ENCODE measurements at places on chromosomes 2 and 18.

DNA sequence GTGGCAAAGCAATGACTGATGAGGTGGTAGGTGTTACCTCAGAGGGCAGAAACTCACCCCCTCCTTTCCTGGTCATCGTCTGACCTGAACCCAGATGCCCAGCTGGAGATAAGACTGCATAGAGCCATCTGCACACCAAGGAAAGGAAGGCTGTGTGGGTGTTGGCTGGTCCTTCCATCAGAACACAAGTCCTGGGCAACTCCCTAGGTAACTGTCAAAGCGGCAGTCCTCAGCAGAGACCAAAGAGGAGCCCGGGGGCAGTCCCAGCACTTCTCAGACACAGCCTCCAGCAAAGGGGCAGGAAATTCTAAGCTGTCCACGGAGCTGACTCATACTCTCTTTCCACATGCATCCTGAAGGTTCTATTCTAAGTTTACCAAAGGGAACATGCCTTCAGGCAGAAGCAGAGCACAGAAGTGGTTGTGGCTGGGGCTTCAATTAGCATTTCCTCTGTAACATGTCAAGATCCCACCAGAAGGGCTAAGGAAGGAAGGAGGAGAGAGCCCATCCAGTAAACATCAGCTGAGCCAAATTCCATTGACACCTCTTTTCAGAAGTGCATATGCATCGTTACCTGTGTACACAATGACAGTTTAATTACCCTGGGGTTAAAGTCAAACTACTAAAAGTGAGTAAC is 54.7 kb downstream of the SPRED2 start:
- DNase-seq, result no peak

- no peak for DNase-seq
These were observed 80.5 kb downstream of the NRXN1 start for GRCh38 chr2:50951437-50951836.

GRCh38 chr18:74856434-74856833 is 258.8 kb downstream of the ZNF407 start:
- DNase-seq, result no peak

- DNase-seq, result no peak
These were observed 88.1 kb downstream of the VSNL1 start for GRCh38 chr2:17628349-17629261.

GRCh38 chr2:42099438-42100173 is 51.8 kb downstream of the PKDCC start:
- no peak for DNase-seq

DNA sequence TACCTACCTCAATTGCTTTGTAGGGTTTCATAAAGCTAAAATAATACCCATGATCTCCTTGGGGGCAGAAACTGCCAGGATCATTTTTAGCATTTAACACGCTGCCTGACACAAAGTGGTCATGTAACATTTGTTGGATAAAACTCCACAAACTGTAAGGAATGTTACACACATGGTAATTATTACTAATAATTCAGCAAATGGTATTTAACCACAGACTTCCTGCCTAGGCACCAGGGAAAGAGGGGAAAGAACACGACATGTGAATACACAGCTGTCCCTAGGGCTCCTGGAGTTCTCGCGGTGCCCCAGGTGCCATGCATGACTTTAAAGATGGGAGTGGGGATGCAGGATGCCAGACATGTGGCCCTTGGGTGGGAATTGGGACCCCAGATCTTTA is 43.5 kb downstream of the ASAP2 start:
- DNase-seq, result no peak

- no peak for DNase-seq
These were observed 36.3 kb downstream of the SMAD2 start for GRCh38 chr18:47893939-47894699.

- DNase-seq, result no peak
These were observed 221.3 kb downstream of the BCL2 start for GRCh38 chr18:63098018-63098981.

GRCh38 chr18:53757328-53757727 is 467.1 kb downstream of the MBD2 start:
- DNase-seq, result peak; percentile 9

DNA sequence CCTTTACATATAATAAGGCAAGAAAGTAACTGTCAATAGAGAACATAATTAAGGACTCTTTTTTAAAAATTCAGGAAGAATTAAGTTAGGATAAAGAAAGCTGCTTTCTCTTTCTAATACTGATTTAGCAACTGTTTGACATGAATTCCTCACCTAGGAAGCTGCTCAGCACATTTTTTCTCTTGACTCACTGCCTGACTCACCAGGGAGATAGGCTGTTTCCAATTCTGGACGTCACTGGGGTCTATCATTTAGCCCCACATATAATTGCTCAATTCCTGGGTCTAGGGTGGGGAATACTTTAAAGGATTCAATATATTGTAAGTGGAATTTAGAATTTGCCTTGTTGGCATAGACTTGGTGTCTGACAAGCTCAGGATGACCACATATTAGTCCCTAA is 50.8 kb upstream of the UGP2 start:
- peak; percentile 20 for DNase-seq

- DNase-seq, result no peak
These were observed 682.0 kb downstream of the IRS1 start for GRCh38 chr2:226117510-226118065.

DNA sequence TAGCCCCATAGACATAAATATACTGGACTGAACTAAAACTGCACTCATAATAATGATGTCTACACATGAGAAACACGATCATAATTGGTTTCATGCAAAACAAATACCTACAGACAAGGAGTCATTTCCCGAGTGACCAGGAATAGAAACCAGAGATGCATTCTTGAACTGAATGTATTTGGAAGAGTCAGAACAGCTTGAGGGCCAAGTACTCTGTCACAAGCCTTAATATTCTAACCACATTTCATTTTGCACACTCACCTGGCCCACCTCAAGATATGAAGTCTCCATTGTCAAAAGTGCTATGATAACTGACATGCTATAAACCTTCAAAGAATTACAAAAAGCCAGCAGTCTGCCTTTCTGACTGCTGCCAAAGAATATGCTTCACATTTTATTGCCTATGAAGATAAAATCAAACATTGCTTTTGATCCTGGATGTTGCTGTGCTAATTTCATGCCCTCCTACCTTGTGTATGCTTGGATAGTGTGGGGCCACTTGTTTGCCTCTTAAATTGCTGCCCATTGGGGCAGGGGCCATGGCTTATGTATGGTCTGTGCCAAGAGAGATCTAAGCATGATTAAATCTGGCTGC is 18.9 kb upstream of the ASAP2 start:
- DNase-seq, result no peak

- DNase-seq, result no peak
These were observed 47.9 kb downstream of the SLC14A1 start for GRCh38 chr18:45771587-45772480.

GRCh38 chr18:58049000-58049688 is 5.1 kb downstream of the NEDD4L start:
- no peak for DNase-seq

DNA sequence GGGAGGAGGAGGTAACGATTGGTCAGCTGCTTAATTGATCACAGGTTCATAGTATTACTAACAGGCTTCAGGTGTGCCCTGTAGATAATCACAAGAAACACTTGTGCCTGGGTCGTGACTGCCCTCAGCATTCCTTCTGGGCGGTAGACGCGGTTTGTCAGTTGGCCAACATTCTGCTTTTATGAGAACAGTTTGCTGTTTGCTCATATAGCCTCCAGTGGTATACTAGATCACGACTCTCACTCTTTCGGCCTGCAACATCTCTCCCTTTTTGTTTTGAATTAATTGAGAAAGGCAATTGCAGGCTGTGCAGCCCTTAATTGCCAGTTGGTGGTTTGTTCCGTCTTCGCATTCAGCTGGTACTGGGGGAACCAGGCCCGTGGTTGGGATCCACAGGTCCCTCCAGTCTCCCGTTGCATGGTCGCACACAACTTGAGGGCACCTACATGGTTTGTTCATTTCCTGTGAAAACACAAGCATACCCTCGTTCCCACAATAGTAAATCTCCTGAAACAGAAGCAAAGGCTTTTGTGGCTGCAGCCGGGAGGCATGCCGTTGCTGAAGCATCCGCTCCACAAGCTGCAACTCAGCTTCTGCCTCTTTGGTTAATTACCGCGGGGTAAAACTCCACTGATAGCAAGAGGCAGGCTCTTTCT is 30.3 kb upstream of the GPR17 start:
- no peak for DNase-seq

DNA sequence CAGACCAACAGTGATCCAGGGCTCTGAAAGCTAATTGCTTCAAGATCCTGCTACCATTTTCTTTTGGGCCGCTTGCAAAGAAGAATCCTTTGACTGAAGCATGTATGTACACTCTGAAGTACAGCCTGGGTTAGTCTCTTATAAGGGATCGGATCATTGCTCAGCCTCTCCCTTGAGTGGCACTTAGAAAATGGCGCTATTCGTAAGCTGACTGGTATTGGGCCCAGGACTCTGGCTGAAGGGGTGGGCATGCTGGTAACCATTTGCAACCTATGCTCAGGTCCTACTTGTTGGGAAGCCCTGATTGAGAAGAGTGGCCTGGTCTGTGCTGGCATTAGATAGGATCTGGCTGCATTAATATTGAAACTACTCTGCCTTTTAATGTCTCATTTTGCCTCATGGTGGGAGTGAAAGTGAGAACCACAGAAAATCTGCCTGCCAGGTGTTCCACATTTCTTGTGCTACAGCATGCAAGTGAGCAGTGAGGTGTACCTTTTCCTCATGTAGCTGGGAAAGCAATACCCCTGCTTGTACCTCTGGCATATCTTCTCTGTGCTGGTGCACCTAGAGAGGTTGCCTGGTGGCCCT is 661 bp upstream of the MGAT5 start:
- no peak for DNase-seq

DNA sequence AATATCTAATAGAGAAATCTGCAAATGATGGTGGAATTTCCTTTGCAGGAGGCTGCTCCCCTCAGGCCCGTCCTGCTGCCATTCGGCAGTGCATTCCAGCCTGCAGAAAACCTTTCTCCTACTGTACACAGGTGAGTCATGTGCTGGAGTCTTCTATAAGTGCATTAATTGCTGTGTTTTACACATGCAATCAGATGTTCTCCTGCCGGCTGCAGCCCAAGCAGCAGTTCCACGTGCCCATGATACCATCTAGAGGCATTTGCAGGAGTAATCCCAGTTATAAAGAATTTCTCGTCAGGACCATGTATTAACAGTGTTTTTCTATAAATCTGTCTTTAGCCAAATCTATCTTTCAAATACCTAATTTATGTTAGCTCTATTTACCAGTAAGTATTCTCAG is 304.7 kb upstream of the HNMT start:
- no peak for DNase-seq

GRCh38 chr2:70132244-70133126 is 45.2 kb downstream of the PCBP1 start:
- no peak for DNase-seq

DNA sequence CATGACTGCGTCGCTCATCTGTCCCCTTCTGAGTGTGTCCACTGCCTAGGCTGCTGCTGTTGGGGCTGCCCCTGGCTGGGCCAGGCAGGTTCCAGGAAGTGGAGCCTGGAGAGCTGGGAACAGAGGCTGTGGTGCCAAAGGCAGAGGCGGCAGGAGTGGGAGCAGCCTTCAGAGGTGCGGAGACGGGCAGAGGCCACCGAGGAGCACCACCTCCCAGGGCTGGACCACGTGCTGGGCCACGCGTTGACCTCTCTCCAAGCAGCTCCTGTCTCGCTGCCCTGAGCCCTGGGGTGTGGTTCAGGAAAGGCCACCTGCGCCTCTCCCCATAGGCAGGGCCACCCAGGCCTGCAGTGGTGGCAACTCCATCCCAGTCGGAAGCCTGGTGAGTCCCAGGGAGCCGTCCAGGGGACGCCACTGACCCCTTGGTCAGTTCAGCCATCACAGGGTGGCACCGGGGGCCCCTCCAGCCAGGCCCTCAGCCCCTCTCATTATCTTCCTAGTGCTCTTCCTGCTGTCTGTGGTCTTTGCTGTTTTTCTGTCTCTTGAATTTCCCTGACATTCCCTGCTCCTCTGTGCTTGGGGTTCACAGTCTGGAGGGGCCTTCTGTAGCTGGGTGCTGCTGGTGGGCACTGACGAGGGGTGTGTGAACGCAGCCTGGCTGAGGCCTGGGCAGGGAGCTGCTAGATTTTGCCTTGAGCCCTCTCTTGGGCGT is 122.8 kb upstream of the HS6ST1 start:
- DNase-seq, result no peak

GRCh38 chr2:239561446-239562001 is 160.7 kb upstream of the HDAC4 start:
- no peak for DNase-seq

DNA sequence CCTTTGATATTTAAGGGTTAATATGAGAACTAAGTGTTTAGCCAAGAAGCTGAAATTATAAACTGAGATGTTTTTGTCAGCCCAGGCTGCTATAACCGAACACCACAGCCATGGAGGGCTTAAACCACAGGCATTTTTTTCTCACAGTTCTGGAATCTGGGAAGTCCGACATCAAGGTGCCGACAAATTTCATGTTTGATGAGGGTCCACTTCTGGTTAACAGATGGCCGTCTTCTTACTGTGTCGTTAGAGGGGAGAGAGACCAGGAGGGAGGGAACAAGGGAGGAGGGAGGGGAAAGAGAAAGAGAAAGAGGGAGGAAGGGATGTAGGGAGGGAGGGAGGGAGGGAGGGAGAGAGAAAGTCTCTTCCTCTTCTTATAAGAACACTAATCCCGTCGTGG is 6.5 kb upstream of the CNDP2 start:
- DNase-seq, result no peak

- DNase-seq, result no peak
These were observed 145.1 kb upstream of the PID1 start for GRCh38 chr2:229416116-229416694.

- DNase-seq, result no peak
These were observed 287.3 kb upstream of the NCKAP5 start for GRCh38 chr2:133855526-133855925.

DNA sequence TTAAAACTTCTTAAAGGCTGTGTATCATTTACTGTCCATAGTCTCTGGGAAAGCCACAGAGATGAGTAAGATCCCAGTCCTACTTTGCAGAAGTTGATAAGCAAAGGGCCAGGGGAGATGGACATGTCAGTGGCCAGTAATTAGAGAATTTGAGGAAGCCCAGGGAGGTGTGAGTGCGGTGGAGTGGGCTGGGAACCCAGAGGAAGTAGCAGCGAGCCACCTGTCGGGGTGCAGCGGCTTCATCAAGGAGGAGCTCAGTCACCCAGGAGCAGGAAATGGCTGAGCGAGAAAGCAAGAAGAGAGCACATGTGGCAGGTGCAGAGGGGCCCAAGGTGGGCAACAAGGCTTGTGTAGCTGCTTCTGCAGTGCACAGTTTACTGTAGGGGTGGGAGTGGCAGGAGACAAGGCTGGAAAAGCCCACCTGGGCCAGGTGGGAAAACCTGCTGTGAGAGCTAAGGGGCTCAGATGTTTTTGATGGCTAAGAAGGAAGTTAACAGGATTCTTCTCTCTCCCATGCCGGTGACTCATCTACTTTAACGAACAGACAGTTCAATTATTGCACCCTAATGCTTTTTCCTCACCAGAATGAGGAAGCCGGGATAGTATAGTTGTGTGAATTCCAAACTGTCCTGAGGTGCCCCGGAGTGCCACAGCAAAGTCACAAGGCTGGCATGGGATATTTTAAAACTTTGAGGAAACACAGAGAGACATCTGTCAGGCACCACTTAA is 34.8 kb upstream of the MGAT5 start:
- no peak for DNase-seq

Data from smooth muscle cell of the brain vasculature (primary cell).